CD8-positive, alpha-beta T cell (primary cell): ENCODE measurements at places on chromosomes 6 and 20.

DNA sequence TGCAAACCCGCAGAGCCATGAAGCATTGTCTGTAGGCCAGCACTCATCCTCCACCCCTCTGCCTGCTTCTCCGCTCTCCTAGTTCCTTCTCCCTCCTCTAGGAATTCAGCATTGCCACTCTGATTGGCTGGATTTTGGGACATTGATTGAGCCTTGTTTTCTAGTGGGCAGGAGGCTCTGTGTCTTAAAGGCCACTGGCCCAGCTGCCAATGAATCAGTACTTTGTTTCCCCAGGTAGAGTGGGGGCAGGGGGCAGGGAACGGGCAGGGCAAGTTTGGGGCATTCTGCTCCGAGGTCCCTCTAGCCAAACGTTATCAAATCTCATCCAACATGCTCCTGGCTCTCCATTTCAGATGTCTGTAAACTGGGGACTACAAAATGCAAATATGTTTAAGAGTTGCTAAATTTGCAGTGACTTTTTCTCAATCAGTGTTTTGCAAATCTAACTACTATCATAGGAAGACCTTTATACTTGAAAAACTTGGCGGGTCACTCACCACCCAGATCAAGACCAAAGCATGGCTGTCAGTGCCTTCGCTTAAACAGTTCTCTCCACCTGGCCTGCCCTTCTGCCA, 10.4 kb upstream of the BPI start:
- DNase-seq, result no peak

- no peak for DNase-seq
Observed at GRCh38 chr20:20362774-20363433, 5.0 kb upstream of the INSM1 start.

DNA sequence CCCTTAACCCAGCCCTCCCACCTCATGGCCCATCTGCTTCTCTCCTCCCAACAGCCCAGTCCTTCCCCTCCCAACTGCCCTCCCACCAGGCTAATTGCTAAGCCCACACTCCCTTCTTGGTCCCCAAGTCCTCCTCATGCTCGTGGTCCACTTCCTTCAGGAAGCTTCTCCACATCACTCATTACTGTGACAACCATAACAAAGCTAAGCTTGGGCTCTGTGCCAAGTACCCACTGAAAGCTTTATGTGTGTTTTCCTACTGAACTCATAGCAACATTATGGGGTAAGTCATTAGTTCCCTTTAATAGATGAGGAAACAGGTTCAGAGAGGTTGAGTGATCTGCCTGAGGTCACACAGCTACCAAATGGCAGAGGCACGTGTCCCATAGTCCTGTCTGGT, 16.2 kb downstream of the FRS3 start:
- no peak for DNase-seq

DNA sequence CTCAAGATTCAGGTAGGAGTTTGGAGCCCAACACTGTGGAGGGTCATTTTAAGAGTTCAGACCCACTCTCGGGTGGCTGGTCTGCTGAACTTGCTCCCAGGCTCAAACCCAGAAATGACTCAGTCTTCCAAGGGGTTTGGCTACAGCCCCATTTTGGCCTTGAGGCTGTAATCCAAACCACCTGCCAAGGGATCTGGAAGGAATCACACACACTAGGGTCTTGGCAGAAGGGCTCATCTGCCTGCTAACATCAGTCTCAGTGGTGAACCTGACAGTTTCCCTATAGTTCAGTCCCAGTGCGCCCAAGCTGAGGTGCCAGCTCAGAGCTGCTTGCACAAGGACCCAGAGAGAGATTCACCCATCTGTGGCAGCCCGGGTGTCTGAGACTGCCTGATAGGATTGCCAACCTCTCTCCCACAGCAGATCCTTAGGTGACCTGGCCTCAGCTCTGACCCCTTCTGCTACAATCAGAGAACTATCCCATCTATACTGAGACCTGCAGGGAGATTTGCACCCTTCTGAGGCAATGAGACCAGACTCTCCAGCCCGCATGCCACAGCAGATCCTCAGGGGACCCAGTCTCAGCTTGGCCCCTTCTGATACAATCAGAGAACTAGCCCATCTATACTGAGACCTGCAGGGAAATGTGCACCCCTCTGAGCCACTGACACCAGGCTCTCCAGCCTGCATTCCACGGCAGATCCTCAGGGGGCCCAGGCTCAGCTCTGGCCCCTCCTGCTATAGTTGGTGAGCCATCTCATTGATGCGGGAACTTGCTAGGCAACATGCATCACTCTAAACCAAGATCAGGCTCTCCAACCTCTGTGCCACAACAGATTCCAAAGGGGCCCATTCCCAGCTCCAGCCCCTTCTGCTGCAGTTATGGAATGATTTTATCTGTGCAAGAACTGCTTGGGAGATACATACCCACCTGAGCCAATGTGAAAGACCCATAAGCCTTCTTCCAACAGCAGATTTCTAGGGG, 48.2 kb downstream of the THBS2 start:
- DNase-seq, result no peak

GRCh38 chr6:55825402-55826051, 49.9 kb downstream of the BMP5 start:
- no peak for DNase-seq

DNA sequence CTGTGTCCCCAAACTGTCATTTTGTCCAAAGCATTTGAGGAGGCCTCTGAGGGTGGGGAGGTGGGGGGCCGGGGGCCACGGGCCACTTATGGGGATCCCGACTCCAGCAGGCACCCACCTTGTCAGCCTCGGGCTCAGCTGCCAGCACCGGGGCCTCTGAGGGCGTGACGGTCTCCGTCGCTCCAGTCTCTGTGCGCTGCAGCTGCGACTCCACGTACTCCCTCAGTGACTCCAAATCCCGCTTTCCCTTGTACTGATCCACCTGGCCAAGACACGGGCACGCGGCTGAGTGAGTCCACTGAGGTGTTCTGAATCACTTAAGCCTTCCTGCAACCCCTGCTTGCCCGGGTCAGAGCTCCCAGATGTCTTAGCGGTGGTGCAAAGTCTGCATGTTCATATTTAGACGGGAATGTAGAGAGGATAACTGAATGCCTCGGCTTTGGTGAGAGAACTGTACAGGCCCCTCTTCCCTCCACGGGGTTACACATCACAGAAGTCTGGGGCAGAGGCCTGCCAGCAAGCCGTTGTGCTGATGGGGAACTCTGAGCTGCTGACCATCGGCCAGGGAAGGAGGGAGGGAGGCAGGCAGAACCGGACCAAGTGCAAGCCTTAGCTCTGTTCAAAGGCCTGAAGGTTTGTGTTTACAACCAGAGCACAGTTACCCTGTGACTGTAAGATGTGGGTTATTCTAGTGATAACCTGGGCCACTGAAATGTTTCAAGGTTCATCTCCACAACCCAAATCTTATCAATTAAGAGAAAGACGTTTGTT, 21.8 kb downstream of the TXNDC5 start:
- DNase-seq, result no peak

GRCh38 chr6:39007575-39007974, 41.0 kb upstream of the GLP1R start:
- DNase-seq, result no peak

- no peak for DNase-seq
Observed at GRCh38 chr6:52221302-52221701, 23.0 kb downstream of the IL17F start.

DNA sequence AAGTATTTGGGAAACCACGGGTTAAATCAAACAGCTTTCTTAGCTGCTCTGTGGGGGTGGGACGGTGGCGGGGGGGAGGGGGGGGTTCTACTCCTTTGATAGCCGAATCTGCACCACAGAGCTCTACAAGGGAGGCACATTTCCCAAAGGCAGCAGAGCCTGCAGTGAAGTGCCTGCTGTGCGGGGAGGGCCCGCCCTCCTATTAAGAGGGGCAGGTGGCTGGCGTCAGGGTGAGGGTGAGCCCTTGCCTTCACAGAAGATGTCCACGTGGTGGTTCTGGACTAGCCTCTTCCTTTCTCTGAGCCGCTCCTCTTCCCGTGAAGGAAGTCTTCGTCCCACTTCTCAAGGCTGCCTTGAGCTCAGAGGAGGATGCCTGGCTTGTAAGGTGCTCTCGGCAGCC, 174.9 kb upstream of the THBS2 start:
- DNase-seq, result no peak

- DNase-seq, result no peak
Observed at GRCh38 chr6:155177363-155177961, 86.4 kb upstream of the CLDN20 start.

DNA sequence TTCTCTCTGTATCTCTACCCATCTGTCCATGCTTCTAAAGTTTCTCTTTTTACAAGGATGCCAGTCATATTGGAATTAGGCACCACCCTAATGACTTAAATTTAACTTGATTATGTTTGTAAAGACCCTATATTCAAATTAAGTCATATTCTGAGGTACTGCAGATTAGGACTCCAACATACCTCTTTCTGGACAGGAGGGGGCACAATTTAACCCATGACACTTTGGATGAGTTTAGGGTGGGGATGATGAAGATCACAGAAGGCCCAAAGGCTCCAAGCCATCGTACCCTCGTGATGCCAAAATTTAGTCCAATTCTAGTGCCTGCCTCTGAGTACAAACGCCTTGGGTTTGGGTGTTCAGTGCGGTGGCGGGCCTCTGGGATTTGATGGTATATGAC, 15.0 kb upstream of the NKX2-2 start:
- DNase-seq, result no peak

DNA sequence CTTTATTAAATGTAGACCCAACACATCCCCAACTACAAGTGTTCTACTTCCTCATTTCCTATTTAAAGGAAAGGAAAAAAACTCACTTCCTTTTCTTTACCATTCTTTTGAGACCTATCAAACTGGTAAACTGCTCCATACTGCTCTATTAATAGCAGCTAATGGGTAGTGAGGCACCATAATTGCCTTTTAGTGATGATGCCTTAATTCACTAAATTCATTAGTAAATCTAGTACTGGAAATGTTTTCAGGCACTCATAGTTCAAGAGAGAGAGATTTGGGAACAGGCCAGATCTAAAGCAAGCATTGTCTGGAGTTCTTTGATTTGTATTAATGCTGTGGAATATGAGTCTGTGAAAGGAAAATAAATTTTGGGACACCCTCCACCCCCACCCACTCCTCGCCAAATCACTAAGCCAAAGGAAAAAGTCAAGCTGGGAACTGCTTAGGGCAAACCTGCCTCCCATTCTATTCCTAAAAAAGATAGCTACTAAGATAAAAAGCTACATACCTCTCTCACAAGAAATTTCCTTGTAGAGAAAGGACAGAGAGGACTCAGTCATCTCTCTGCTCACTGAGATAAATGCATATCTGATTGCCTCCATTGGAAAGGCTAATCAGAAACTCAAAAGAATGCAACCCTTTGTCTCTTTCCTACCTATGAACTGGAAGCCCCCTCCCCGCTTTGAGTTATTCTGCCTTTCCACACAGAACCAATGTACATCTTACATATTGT, 13.6 kb upstream of the IBTK start:
- DNase-seq, result no peak
